Cerebellum (tissue), 4 donors: ENCODE measurements at places on chromosomes 13 and 19.
A peak's percentile ranks its signal among the peaks of the same experiment; 100 is the strongest.

DNA sequence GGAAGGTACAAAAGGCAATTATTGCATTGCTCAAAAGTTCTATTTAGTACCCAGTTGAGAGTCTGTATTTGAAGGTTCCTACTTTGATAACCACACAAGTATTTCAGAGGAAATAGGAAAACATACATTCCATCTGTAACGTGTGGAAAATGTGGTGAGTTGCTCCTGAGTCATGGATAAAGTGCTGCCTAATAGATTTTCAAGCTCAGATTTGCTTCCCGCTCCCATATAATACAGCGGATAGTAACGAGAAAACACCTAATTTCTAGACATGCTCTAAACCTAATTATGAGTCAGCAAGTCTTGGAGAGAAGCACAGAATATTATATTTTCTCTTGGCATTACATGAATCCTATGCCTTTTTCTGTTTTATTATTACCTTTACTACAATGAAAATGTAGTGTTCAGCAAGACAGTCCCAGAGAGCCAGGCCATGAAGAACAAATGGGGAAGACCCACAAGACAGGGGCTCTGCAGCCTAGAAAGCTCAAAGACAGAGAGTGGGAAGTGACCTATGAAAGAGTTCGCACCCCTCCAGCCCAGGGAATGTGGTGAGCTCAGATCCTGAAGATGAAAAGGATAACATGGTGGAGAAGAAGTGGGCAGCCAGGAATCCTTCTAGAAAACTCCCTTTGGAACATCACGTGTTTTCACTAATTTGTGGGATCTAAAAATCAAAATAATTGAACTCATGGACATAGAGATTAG, 116.1 kb downstream of the STARD13 start:
- no peak for DNase-seq

GRCh38 chr19:2834294-2834871, 6.9 kb upstream of the ZNF555 start:
- DNase-seq = no peak

DNA sequence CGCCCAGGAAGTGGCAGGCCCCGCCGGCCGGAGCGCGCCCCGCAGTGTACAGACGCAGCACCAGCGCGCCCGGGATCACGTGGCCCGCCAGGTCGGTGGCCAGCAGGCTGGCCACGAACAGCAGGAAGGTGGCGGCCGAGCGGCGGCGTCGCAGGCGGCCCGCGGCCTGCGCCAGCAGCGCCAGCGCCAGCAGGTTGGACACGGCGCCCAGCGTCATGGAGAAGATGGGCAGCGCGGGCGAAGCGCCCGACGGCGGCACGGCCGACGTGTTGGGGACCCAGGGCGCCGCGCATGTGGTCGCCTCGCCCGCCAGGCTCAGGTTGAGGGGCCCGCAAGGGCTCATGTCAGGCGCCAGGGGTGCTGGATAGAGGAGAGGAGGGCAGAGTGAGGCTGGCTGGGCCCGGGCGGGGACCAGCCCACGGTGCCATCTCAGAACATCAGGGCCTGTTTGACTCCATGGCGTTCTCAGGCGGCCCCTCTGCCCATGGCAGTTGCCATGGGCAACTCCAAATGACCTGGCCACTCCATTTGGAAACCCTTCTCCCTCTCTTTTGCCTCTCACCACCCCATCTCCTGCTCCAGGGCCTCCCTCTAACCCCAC, 1.1 kb downstream of the PTGER1 start:
- DNase-seq = peak; percentile 26

DNA sequence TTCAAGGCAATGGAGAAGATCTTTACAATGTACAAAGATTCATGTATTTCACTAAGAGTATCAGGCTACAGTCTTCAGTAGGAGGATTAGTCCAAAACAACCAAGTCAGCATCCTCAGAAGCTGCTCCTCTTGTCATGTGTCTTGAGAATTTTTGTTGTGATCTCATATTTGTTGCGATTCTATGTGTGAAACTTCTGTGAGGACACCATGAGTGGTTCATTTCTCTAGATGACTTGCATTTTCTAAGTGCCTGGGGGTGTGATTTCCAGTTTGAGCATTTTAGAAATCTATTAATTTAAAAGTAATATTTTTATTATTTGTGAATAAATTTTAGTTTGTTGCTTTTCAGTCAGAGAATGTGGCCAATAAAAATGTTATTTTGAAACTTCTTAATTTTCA, 94.5 kb downstream of the RAP2A start:
- DNase-seq = no peak

DNA sequence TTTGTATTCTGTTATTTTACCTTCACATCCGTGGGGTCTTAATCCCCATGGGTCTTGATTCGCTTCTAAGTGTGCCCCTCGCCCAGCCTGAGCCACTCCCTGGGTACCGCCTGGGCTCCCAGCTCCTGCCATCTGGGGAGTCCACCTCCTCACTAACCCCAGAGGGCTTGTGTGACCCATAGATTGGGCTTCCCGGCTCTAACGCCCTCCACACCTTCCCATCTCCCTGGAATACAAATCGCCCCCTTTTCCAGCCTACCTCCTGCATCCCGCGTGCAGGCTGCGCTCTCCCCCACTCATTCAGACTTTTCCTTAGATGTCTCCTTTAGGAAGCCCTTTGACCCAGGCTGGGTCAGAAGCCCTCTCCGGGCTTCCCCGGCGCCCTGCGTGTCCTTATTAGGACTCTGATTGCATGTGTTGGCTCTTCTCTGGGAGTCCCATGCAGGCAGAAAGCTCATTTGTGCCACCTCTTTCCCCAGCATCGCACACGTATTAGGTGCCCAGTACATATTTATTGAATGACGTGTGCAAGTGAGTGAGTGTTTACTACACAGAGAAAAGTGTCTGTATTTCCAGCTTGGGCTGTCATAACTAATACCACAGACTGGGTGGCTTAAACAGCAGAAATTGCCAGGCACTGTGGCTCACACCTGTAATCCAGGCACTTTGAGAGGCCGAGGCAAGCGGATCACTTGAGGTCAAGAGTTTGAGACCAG, 757 bp downstream of the CCDC124 start:
- no peak for DNase-seq

GRCh38 chr19:57466489-57466888, 9.5 kb upstream of the VN1R1 start:
- no peak for DNase-seq

GRCh38 chr19:7063339-7063738, 4.9 kb upstream of the MBD3L3 start:
- DNase-seq = no peak

GRCh38 chr19:40274585-40275544, 10.3 kb downstream of the AKT2 start:
- DNase-seq = no peak
